ENCODE measurements at places on chromosomes 11 and 22.

GRCh38 chr11:112355726-112356125, 95.1 kb upstream of the PLET1 start:
- no peak for DNase-seq

DNA sequence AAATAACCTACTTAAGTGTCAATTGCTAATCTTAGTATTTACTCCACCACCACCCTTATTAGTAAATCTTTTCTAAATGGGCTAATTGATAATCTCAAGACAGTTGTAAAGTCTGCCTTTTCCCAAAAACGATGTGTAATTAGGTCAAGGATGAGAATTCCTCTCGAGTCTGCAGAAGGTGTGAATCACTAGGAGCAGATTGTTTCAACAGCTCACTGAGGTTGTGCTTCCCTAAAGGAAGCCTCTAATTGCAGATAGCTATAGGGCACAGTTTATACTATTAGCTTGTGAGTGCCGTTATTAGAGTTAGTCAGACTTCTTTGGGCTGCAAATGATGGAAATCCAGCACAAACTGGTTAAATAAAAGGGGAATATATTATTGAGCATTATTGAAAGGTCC, 84.9 kb downstream of the C11orf91 start:
- DNase-seq = no peak

DNA sequence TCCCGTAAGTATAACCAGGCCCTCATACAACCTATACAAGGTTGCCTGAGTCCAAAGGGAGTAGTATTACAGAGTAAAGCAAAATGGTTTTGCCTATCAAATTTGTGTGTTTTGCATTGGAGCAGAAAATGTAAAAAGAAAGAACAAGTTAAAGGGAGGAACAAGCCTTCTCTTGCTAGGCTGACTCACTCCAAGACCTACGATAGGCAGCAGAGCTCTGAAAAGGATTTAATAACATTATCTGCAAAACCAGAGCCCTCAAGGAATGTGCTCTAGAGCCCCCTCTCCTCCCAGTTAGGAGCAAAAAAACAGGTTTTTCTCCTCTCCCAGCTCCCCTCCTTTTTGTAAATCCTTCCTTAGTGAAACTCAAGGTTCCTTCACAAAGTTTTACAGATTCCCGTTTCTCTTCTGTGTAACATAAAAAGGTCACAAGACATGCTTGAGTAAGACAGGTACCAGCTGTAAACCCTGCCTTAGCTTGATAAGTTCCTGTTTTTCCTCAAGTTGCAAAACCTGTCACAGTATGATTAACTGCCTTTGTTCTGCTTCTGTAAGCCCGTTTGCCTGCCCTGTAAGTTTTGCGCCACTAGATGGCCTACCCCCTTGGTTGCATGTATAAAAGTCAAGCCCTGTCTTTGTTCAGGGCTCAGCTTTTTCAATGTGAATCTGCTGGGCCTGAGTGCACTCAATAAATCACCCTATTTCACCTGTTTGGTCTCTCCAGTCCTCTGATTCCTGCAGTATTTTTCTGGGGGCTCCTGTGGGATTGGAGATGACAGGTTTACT, 498.2 kb downstream of the KCNA4 start:
- DNase-seq = no peak

- no peak for DNase-seq
Measured at GRCh38 chr11:71428861-71429435, 19.2 kb downstream of the DHCR7 start.

DNA sequence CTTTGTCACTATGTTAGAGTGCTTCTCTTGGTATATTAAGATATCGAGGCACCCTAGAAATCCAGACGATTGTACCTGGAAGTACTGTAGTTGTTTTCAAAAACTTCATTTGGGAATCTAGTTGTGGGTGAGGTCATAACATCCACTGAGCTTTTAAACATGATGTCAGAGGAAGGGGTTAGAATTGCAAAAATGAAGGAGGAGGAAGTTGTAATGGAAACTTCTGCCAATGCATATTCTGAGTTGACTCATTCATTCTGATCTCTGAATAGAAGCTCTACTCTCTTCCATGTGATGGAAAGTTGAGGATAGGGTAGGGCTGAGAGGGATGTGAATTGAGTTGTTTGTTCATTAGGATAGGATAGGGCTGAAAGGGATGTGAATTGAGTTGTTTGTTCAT, 7.7 kb downstream of the CD44 start:
- no peak for DNase-seq

DNA sequence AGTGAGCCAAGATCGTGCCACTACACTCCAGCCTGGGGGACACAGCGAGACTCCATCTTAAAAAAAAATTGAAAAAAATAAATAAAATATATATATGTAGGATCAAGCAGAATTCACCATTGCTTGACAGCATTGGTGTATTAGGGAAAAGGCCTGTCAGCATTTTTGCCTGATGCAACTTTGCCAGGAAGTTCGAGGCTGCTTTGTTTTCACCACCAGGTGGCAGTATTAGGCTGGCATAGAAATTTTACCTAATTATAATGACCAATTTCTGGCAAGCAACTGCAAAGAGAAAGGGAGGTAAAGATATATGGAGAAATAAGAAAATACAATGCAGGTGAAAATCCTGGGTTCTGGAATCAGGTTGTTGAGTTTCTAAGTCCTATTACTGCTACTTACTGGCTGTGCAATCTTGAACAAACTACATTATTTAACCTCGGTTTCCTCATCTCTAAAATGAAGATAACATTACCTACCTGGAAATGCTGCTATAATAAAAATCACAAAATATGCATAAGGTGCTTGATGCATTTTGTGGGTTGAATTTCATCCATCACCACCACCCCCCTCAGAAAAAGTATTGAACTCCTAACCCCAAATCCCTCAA, 24.7 kb downstream of the LAYN start:
- DNase-seq = peak; percentile 57

- DNase-seq = peak; percentile 83
Measured at GRCh38 chr11:122163053-122163819, 47.2 kb upstream of the BLID start.

GRCh38 chr11:119641983-119642745, 86.8 kb downstream of the NECTIN1 start:
- DNase-seq = no peak

DNA sequence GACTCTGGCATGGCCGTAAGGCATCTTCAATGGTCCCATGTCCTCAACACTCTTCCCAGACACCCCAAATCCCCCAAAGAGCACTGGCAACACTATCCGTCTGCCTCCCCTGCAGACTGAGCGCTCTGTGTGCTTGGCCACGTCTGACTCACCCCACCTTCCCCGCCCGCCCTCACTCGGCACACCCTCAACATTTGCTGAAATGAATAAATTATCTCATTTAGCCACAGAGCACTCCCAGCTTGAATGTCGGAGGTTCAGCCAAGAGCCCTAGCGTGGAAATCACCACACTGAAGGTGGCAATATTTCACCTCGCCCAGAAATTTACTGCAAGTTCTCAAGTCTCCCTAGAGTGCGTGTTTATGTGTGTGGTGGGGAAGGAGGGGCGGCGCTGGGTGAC, 46.6 kb upstream of the TCF20 start:
- DNase-seq = peak; percentile 10

GRCh38 chr22:44380756-44381486, 68.2 kb upstream of the SHISAL1 start:
- DNase-seq = no peak

- DNase-seq = no peak
Measured at GRCh38 chr11:84240847-84241246, 954.7 kb upstream of the CCDC90B start.

DNA sequence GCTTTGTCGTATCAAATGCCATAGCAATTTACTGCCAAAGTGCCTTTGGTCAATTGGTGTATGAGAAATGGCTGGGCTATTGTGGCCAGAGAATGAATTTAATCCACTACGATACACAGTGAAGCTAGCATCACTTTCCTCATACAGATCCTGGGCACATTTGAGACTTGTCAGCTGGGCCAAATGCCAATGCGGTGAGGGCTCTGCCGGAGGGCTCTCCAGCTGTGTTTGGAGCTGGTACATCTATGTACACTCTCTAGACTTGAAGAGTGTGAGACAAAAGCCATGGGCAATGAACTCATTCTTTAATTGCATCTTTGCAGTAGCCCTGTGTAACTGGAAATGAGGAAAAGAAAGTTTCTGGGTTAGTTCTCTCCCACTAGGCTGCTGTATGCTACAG, 1052.9 kb downstream of the NTM start:
- DNase-seq = no peak

- DNase-seq = no peak
Measured at GRCh38 chr11:37544491-37544890, 946.5 kb upstream of the RAG2 start.

DNA sequence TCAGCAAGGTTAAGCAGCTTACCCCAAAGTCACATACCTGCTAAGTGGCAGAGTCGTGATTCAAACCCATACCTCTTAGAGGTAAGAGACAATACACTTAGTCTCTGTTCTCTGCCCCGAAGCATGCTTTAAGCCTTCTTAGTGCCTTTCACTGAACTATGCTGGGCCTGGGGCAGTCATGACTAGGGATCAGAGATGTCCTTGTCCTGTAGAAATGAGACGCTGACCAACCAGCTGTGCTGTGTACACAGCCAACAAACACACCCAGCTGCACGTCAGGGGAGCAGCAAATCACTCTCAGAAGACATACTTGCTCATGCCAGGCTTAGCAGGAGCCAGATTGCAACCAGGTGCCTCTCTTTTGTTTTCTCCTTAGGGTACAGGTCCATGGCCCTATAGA, 255.7 kb downstream of the BUD13 start:
- DNase-seq = no peak

- no peak for DNase-seq
Measured at GRCh38 chr22:39290724-39291161, 28.7 kb downstream of the RPL3 start.

DNA sequence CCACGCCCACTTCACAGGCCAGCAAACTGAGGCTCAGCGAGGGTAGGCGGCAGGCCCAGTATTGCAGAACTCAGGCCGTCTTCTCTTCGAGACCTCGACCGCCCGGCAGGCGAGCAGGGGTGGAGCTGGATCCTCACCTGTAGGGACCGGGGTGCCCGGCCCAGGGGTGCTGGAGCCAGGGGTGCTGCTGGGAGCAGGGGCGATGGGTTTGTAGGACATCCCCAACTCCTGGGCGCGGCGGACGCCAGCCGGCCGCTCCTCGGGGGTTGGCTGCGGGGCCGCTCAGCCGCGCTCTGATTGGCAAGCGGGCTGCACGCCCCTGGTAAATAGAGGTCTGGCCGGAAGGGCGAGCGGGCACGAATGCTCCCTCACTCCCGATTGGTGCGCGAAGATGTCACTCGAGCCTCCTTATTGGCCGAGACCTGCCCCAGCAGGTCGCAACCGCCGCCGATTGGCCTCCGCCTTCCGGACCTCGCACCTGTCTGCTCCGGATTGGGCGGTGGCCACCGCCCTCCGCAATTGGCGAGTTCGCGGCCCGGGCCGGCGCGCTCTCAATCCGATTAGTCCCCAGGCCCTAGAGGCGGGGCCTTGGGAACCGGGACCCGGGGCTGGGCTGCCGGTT, at the start of gene CDK2AP2:
Gene CDK2AP2 (minus strand): TSS at position 299 of the 622 bp plus-strand sequence. CDS start 80 bp downstream, at position 219.
- DNase-seq = peak; percentile 99

- DNase-seq = no peak
Measured at GRCh38 chr11:46972821-46973220, 36.3 kb downstream of the CSTPP1 start.

GRCh38 chr11:104738208-104738607, 160.1 kb downstream of the CASP12 start:
- no peak for DNase-seq

DNA sequence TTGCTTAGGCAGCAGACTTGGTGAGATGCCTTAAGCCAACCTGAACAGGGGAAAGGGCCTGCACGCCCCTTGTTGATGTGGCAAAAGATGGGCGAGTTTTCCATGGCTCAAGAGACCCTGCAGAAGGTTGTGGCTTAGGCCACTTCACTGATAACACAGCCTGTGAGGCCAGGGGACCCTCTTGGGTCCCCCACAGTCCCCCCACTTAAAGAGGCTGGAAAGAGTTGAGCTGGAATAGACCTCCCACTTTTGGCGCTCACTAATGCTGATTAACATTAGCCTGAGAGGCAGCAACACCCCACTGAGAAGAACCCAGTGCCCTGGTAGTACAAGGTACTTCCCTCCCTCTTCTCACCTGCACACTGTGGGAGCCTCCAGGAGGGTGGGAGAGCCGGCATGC, 107.5 kb downstream of the TRIM29 start:
- no peak for DNase-seq

GRCh38 chr22:38843201-38843656, 599 bp downstream of the NPTXR start:
- peak; percentile 36 for DNase-seq

- no peak for DNase-seq
Measured at GRCh38 chr22:39498368-39498767, 3.7 kb upstream of the MIEF1 start.

GRCh38 chr11:47766509-47767227, 473 bp downstream of the FNBP4 start:
- peak; percentile 18 for DNase-seq

DNA sequence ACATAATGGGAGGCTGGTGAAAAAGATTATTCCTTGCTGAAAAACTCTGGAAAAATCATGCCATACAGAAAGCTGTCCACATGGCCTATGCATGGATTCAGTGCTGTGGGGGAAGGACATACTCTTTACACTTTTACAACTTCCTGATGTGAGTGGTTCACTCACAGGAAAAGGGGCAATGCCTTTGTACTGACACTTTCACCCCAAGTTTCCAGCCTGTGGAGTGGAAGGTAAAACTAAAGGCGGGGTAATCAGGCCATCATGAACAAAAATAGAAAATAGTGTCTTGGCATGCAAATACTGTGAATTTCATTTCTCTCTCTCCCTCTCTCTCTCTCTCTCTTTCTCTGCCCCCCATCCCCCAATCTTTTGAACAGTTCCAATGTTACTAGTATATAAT, 281.8 kb downstream of the ETS1 start:
- DNase-seq = no peak

DNA sequence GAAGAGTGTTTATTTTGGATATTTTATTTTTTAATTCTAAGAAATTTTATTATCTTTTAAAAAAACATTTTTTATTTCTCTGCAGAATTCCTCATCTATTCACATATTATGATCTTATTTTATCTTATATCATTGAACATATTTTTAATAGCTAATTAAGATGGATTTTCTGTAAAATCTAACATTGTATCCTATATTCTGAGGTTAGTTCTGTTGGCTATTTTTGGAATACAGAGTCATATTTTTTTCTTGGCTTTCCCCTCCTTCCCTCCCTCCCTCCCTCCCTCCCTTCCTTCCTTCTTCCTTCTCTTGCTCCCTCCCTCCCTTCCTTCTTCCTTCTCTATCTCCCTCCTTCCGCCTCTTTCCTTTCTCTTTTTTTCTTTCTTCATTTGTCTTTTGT, 2326.6 kb upstream of the RAG2 start:
- DNase-seq = no peak

- DNase-seq = no peak
Measured at GRCh38 chr11:110833033-110833484, 120.8 kb upstream of the ARHGAP20 start.

- no peak for DNase-seq
Measured at GRCh38 chr11:31995525-31996094, 95.3 kb upstream of the RCN1 start.

- DNase-seq = no peak
Measured at GRCh38 chr11:125378571-125378970, 117.5 kb downstream of the FEZ1 start.

- DNase-seq = peak; percentile 94
Measured at GRCh38 chr11:75557666-75558494, 4.2 kb upstream of the SERPINH1 start.
